ENCODE measurements at places on chromosomes 2 and 18.

DNA sequence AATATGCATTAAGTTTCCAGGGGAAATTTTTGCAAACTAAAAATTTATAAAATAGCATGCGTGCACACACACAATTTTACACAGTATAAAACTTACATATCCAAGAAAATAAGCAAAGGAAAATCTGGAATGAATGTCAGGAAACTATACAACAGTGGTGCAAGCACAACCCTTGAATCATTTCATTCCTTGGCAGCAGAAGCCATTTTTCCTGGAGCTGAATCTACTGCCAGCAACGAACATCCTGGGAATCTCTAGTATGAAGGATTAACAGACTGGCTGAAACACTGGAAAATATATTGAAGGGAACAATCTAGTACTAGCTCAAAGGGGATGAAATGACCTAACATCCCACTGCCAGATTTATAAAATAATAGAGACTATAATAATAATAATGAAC, 235.3 kb downstream of the DYM start:
- no peak for DNase-seq

GRCh38 chr2:44582363-44583008, 220.7 kb downstream of the CAMKMT start:
- no peak for DNase-seq

DNA sequence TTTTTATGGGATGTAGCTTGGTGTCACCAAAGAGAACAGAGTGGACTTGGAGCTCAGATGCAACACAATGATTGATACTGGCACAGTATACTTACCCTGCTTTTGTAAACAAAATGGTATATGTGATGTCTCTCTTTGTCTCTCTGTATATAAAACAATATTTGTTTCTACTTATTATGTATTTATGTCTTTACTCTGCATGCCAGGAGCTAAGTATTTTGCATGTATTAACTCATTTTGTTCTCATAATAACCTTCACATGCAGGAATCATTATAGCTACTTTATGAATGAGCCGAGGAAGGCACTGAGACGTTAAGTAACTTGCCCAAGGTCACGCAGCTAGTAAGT, 27.9 kb upstream of the CASP8 start:
- no peak for DNase-seq

DNA sequence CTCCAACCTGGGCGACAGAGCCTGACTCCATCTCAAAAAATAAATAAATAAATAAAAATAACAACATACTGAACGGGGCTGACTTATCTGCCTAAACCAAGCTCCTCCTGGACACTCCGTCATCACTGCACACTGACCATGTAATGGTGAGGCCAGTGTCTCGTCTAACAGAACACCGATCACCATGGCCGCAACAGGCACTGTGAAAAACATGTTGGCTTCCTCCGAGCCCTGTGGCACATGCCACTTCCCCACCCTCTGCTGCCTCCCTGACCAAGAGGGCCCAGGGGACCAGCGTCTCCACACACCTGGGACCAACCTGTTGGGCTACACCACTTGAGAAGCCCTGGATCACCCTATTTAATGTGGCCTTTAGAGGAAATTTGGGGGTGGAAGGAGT, 33.9 kb downstream of the ZNF516 start:
- no peak for DNase-seq

- no peak for DNase-seq
These were observed 72.2 kb upstream of the SLC4A10 start for GRCh38 chr2:161552015-161552414.

GRCh38 chr2:101698844-101699754, 1.6 kb downstream of the MAP4K4 start:
- no peak for DNase-seq

GRCh38 chr2:29423061-29423666, 307.9 kb downstream of the CLIP4 start:
- no peak for DNase-seq

DNA sequence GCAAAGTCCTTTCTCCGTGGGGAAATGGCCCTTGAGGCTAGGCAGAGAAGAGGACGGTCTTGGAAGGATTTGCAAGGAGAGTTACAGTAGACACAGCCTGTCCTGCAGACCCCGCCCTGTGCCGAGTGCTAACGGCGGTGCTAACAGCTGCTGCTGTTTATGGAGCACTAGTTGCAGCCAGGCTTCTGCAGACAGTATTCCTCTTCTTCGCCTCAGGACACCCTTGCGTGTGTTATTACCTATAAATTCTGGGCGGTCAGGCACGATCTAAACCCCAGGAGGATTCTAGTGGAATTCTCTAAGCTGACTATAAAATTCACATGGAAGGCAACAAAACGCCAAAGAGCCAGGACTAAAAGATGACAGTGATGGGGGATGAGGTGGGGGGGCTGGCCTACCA, 139.8 kb downstream of the GLI2 start:
- no peak for DNase-seq

- DNase-seq: no peak
These were observed 516.8 kb upstream of the FANCL start for GRCh38 chr2:58757971-58758370.

GRCh38 chr2:224984637-224985036, 57.6 kb downstream of the DOCK10 start:
- DNase-seq: no peak
